KG1 (cell line): ENCODE measurements at places on chromosomes 7 and 10.

DNA sequence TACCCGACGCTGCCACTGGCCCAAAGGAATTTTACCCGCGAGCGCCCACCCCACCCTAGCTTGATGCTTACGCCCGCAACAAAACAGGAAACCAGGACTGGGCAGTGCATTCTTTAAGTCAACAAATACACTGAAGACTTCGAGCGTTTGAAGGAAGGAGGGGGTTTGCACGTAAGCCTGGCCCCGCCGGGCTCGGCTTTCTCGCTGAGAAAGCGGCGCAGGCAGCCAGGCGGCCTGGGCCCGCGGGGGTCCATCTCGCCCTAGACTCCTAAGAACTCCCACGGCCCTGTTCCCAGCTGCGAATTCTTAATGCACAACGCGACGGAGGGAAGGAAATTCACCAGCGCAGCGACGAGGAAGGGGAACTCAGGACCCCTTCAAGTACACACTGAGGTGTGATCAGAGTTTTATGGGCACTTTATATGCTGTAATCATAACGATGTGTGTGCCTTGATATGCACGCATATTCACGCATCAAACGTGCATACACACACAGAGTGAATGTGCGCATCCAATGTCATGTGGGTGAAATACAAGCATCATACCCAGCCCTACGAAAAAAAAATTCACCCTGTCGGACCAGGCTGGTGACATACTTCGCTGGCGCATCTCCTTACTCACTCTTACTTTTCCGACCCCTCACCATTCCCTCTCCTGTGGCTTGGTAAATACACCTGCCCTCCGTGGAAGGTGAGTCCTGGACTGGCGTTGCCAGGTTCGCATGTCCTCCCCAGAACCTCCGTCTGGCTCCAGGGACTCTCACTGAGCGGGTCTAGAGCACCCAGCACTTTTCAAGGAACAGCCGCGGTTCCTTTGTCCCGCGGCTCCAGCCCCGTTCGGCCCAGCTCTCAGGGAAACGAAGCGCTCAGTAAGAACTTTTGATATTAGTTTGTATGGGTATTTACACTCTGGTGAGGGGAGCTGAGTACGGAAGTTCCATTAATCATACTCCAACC, 5.7 kb upstream of the HOXA13 start:
- no peak for DNase-seq

GRCh38 chr7:22356701-22357310, at the start of gene RAPGEF5:
Gene RAPGEF5 (minus strand): TSS chr7:22357154. CDS start chr7:22357060, 94 bp downstream.
- DNase-seq = no peak

GRCh38 chr10:76729841-76730487, 907.6 kb downstream of the KCNMA1 start:
- no peak for DNase-seq

DNA sequence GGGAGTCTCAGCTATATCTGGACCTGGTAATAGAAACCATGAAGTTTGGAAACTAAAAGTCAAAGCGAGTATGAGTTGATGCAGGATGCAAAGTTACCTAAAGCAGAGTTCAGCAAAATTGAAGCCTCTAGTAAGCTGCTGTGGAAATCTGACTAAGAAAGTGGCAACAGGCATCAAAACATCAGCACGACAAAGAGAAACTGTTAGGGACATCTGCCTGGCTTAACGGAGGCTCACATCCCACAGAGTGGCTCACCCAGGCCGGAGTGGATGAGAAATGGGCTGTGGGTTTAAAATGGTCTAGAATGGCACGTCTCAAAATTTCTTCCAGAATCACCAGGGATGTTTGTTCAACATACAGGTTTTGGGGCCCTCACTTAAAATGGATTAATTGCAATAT, 164.1 kb upstream of the NPY start:
- DNase-seq = no peak

GRCh38 chr10:53331460-53331859, 558.9 kb upstream of the MBL2 start:
- no peak for DNase-seq

DNA sequence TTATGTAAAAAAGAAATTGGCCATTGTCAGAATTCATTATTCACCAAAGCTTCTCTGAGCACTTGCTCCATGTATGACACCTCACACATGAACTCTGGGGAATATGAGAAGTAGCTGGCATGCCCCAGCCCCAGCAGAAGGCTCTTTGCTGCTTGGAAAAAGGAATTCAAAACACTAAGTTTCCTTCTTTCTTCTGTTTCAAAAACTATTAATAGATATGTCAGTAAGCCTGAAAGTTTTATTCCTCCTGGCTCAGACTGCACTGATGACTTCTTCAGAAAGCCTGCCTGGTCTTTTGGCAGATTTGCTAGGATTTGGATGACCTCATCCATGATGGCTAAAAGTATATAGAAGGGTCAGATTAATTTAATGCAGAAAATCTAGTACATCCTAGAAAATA, 511.0 kb downstream of the GFRA1 start:
- no peak for DNase-seq

DNA sequence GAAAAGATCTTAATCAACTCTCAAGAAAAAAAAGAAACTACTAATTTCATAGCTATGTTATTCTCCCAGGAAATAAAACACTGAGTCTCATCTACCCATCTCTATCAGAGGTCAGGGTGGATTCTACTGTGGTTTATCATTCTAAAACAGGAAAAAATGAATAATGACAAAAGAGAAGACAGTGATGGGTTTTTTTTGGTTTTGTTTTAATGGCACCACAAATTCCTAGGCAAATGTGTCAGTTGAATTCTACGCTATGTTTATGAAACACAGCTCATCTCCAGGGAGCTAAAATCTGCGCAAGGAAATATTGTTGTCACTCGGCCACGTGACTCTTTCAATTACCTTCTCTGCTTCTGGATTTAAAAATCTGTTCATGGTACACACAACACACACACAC, 393.4 kb upstream of the SORCS1 start:
- no peak for DNase-seq

- DNase-seq = peak; percentile 47
These were observed 844 bp downstream of the FBXW4 start for GRCh38 chr10:101693978-101694673.

DNA sequence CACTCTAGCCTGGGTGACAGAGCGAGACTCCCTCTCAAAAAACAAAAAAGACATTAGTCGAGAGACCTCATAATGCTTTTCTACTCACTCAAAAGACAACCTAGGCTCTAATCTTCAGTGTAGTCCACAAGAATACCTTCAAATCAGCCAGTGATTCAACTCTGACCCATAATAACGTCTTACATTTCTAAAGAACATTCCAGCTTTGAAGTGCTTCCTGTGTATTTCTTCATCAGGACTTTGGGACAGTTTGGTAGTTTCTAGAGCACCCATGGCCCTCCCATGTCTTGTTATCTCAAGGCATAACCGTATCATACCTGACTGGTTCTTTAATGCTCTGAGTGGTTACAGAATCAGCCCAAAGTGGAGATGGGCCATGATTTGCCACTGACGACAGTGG, 221.3 kb downstream of the SKIDA1 start:
- DNase-seq = no peak

DNA sequence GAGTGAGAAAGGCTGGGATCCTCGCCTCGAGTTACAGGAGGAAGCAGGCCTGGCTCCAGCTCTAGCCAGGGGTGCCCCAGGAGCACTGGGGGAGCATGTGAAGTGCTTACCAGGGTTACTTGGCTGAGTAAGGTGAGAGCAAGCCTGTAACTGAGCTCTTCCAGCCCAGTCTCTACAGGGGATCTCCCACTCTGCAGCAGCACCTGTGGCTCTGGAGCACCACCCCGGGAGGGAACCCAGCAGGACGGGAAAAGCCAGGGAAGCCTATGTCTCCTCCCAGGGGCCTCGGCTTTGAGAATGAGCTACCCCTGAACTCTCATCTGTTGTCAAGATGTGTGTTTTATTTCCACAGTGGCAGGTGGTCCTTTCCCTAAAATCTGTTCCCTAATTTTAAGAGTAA, 10.6 kb downstream of the LRRC20 start:
- no peak for DNase-seq

DNA sequence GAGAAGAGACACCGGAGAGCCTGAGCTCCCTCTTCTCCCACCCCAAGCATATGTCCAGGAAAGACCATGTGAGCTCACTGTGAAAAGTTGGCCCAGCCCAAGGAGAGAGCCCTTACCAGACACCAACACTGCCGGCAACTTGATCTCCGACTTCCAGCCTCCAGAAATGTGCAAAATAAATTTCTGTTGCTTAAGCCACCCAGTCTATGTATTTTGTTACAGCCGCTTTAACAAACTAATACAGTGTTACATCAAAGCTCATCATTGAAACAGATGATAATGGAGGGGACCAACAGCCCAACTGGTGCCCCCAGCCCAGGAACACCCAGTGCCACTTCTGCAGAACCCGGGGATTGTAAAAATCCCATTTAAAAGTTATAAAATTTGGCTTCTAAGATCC, 18.9 kb downstream of the RGR start:
- no peak for DNase-seq

DNA sequence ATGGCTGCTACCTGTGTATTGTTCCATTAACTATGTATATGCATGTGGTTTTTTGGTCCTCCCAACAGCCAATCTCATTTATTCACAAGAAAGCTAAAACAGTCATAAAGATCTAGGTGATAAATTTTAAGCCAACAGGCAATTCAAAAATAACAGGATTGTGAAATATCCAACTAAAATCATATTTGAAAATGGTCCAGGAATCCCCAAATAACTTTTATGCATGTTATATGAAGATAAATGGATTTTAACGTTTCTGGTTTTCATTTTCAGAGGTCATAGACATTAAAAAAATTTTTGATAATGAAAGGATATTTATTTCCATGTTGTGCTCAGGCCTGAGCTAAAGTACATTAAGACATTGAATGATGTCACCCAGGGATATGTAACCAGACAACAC, 96.8 kb upstream of the JAZF1 start:
- no peak for DNase-seq
